NCI-H526 treated with DMSO at 0.1 percent for 48 hours (cell line): ENCODE measurements at places on chromosomes 2 and 18.

- no peak for DNase-seq
These were observed 31.1 kb upstream of the PNO1 start for GRCh38 chr2:68126561-68126960.

DNA sequence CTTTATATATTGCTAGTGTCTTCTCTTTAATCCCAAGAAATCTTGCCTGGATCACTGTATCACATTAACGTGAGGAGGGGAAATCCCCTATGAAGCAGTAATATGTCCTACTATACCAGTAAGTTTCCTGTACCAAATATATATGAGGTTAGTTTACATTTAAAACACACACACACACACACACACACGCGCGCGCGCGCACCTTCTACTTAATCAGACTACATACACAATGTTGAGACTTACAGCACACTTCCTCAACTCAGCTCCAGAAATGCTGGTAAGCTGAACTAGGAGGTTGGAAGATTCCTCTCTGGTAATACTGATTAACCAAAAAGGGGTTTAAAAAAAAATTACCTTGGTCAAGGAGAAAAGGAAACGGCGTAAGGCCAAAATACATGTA is 49.3 kb downstream of the USP34 start:
- DNase-seq: no peak

DNA sequence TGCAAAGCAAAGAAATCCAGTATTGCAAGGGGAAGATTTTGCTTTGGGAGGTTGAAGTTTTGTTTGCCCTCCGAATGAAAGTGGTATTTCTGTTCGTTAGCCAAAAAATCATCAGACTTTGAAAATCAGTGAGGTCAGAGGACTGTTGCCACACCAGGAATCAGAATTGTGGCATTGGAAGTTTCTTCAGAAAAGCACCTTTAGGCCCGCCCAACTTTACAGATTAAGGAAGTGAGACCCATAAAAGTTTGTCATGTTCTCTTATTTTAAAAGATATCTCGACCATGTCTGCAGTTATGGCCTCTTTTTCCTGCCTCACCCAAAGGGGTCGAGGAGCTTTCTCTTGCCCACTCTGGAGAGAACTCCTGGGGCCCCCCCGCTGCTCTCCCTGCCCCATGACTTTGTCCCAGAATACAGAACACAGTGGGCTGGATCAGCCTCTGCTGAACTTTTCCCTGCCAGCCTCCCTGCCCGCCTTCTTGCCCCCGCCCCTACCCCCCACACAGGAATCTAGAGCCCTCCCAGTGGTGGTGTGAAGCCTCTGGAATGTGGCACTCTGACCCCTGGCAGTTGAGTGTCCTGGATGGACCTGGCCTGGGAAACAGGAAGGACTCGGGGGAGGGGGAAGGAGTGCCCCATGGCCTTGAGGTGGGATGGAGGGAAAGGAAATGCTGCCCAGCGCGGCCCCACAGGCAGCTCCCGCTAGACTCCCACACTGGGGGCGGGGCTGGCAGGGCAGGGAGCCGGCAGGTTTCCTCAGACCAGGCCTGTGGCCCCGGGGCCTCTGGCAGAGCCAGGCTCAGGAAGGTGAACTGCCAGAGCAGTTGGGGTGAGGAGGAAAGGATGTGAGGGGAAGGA is 25.3 kb downstream of the CRIM1 start:
- no peak for DNase-seq

DNA sequence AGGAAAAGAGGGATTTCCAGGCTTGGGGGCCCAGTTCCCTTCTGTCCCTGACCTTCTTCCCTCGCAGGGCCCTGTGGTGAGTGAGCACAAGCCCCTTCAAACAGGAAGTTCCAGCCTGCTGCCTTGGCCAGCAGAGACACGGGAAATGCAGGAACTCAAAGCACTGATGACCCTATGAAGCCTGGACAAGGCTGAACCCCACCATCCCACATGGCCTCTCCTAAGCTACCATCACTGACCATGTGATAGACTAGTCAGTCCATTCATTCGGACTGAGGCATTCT is 196.4 kb downstream of the TNS1 start:
- no peak for DNase-seq

- DNase-seq: no peak
These were observed 201.0 kb downstream of the MBD2 start for GRCh38 chr18:54023471-54023870.

DNA sequence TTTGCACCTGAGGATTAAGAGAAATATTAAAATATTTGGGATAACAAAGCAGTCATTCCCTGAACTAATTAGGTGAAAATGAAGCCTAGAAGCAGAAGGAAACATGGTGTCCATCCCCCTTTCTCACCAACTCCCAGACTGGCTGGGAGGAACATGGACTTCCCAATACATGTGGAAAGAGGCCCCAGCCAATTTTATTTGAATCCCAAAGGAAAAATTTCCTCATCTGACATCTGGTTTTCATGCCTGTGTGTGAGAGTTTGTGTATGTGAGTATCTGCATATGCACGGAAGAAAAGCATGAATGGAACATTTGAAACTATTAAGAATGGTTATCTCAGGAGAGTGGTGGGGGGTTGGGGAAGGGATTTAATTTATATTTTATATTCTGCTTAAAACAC is 84.3 kb downstream of the COPS8 start:
- no peak for DNase-seq

DNA sequence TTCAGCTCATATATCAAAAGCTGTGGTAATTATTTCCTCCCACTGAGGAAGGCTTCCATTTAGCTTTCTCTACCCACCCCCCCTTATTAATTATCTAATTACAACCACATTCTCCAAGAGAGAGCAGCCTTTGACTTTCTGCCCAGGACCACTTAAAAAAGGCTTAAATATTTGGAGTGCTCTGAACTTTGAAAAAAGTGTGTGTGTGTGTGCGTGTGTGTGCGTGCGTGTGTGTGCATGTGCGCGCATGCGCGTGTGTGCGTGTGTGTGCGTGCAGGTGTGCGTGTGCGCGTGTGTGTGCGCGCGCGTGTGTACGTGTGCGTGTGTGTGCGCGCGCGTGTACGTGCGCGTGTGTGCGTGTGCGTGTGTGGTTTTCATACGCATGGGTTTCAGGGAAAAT is 57.8 kb downstream of the TWIST2 start:
- no peak for DNase-seq
